ENCODE measurements at places on chromosomes 16 and 17. TPM values are rescaled to one million over a fixed set of nuclear protein-coding genes. Genes with fewer than 3 reads are reported as not detected.

GRCh38 chr16:30984669-30985400, at the start of gene HSD3B7:
Gene HSD3B7 (plus strand): TSS chr16:30985207. CDS start chr16:30985659, 452 bp downstream.
- DNase-seq, result peak; percentile 95

TP53TG3C gene
- total RNA-seq, result not detected

- no peak for DNase-seq
These were observed 5.0 kb downstream of the SGCA start for GRCh38 chr17:50170662-50171370.

GRCh38 chr16:68062910-68063393, 22.2 kb upstream of the NFATC3 start:
- DNase-seq, result no peak

- DNase-seq, result no peak
These were observed 96.5 kb downstream of the WSCD1 start for GRCh38 chr17:6166492-6167179.

DNA sequence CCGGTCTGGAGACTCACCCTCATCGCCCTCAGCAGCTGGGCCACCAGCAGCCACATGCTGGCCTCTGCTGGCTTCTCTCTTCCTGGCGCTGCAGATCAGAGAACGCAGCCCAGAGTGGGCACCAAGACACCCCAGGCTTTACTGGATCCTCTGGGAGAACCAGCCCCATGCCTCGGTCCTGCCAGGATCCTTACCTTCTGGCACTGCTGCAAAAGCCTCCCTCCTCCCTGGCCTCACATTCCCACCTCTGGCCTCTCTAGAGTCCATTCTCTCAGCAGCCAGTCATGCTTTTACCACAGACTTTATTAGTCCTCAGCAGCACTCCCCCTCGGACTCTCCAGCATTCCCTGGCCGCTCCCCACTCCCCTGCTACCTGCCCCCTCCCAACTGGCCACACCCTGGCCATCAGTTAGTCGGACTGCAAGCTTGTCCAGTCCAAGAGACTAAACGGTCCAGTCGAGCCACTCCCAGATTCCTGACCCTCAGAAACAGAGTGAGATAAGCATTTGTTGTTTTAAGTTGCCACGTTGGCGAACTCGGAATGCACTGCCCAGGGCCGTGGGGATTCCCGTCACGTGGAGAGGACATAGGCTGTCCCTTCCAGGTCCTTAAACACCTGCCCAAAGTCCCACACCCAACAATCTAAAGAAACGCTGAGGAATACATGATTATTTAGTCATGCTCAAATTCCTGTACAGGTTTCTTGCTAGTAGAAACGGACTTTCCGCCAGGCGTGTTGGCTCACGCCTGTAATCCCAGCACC, 5.9 kb upstream of the SPG7 start:
- no peak for DNase-seq

TMC7 gene
- total RNA-seq, result 2.7 TPM

IGF2BP1 gene
- not detected for total RNA-seq

DNA sequence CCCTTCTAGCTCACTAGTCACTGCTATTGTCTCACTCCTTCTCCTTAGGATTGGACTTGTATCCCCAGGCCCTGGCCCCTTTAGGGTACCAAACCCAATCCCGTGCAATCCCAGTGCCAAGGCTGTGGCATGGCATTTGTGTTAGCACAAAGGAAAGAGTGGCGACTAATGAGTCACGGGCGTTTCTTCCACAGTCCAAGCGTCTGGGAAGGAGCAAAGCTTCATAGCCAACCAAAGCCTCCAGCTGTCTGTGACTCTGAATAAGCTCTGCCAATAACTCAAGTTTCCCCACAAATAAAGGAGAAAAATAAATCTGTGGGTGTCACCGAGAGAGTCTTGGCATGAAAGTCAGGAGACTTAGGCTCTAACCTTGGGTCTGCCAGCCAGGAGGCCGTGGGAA, 54.6 kb upstream of the COX10 start:
- no peak for DNase-seq

GRCh38 chr17:43966276-43966675, 12.5 kb upstream of the PYY start:
- DNase-seq, result no peak

PRKCA gene
- total RNA-seq, result 25.6 TPM

GRCh38 chr17:67520916-67521774, 144.1 kb downstream of the PITPNC1 start:
- no peak for DNase-seq

SEZ6 gene
- total RNA-seq, result not detected

FBXL20 gene
- 24.5 TPM for total RNA-seq

GRCh38 chr17:39951924-39952679, 10.7 kb upstream of the GSDMA start:
- no peak for DNase-seq

DNA sequence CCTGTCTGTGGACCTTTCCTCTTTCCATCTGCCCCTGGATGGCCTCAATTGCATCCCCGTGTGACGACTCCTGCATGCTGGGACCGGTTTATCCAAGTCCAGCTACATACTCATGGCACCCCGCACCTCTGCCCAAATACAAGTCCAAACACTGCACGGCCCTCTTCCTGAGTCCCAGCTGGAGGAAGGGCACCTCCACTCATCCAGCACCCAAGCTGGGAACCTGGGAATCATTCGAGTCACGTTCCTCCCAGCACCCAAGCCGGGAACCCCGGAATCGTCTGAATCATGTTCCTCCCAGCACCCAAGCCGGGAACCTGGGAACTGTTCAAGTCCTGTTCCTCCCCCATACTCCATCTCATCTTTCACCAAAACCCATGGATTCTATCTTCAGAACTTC, 10.2 kb downstream of the TRARG1 start:
- DNase-seq, result no peak

CA5A gene
- total RNA-seq, result not detected

DNA sequence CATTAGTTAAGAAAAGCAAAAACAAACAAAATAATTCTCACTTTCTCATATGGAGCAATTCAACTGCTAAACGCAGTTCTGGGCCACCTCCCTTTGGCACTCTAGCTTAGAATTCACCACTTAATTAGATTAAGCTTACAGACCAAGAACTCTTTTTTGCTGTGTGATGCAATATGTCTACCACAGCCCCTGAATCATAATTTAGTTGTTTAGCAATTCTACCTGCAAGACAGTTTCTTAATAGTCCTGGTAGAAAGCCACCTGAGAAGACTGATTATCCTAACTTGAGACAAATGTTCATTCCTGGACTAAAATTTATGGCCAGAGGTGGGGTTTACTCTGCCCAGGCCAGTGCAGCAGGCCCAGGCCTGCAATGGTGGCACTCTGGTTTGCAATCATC, 205.9 kb downstream of the HS3ST3A1 start:
- DNase-seq, result no peak

DNA sequence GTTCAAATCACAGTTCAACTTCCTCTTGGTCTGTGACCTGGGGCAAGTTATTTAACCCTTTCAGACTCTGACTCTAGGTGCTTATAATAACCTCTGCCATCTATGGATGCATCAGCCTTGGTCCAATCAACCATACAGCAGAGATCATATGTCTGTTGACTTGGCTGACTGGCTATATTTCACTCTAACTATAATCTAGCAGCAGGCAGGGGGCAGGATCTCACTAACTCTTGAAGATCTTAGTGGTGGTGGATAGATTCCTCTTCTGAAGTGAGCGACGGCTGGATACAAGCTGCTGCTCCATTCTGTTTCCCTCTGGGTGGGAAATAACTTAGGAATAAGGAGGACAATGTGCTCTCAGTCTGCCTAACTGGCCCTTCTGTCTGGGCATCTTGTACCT, 146.6 kb downstream of the SKAP1 start:
- DNase-seq, result no peak

- no peak for DNase-seq
These were observed 16.3 kb upstream of the SALL1 start for GRCh38 chr16:51167170-51167895.

DNA sequence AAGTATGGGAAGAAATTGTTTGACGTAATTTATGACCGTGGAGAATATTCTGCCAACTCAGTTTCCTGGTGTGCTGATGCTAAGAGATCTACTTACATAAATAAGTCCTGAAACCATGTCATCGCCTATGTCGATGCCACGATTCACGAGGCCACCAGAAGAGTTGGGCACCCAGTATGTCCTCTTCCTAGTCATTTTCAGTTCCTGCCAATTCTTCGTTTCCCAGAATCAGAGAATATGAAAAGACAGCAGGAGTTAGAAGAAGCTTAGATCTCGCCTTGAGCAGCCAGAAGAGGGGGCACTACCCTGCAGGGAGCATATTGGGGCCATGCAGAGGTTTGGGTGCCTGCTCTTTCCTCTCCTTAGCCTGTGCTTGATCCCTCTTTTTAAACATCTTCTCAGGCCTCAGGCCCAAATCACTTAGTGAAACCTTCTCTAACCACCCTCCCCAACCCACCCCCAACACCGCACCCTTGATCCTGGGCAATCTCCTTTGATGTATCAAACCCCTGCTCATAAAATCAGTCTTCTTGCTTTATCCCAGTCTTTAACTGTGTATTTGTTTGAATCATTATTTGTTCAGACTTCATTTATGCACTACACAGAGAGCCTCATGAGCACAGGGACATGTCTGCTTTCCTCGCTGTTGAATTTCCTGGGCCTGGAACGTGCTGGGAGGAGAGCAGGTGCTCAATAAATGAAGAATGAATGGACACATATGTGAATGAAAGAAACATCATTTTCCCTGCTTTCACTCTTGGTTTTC, 12.2 kb upstream of the LONP2 start:
- no peak for DNase-seq

GPRC5B gene
- total RNA-seq, result 10.6 TPM

DNA sequence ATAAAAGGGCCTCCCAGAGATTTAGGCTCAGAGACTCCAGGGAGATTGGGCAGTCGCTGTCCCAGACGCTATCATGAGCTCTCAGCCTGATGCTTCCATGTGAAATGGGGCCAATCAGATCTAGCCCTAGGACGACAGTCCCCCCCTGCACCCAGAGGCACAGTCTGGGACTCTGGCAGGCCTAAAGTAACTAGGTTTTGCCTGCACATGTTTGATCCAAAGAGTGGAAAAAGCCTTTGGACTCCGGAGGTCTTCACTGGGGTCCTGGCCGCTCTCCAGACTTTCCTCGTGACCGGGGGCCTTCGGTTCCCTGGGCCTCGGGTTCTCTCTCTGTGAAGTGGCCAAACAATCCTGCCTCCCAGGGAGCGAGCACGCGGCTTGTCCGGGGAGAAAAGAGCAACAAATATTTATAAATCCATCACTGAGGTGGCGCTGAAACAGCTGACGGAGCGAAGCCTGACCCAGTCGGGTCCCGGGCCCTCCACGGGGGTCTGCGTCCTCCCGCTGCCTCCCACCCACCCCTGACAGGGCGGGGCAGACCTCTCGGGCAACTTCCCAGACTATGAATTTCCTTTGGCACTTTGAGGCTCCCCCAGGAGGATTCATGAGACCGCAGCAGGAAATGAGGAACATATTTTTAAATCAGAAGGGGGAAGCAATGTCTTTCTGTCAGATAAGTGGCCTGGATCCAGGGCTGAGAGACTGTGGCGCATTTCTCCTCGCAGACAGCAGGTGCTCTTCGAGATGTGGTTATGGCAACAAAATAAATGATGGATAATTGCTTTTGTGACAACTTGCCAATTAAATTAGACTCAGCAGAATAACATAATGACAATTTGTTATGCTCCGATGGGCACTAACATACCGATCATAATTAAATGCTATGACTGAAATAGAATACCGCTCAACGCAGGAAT, 38.9 kb downstream of the MRPS23 start:
- DNase-seq, result no peak

CACNA1H gene
- 49.3 TPM for total RNA-seq

DNA sequence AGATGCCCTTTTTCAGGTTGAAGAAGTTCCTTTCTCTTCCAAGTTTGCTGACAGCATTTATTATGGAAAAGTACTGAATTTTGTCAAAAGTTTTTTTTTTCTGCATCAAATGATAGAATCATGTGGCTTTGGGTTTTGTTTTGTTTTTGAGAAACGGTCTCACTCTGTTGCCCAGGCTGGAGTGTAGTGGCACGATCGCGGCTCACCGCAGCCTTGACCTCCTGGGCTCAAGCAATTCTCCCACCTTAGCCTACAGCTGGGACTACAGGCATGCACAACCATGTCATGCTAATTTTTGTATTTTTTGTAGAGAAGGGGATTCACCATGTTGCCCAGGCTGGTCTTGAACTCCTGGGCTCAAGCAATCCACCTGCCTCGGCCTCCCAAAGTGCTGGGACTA, 7.3 kb downstream of the CMTM4 start:
- no peak for DNase-seq

GRCh38 chr17:57983446-57983845, 4.6 kb downstream of the VEZF1 start:
- DNase-seq, result no peak

- no peak for DNase-seq
These were observed 51.4 kb downstream of the MFSD11 start for GRCh38 chr17:76789235-76789788.

All from suprapubic skin (tissue), 4 donors.